NCI-H2081 treated with DMSO at 0.1 percent for 48 hours (cell line): ENCODE measurements at places on chromosomes 7 and 10.

DNA sequence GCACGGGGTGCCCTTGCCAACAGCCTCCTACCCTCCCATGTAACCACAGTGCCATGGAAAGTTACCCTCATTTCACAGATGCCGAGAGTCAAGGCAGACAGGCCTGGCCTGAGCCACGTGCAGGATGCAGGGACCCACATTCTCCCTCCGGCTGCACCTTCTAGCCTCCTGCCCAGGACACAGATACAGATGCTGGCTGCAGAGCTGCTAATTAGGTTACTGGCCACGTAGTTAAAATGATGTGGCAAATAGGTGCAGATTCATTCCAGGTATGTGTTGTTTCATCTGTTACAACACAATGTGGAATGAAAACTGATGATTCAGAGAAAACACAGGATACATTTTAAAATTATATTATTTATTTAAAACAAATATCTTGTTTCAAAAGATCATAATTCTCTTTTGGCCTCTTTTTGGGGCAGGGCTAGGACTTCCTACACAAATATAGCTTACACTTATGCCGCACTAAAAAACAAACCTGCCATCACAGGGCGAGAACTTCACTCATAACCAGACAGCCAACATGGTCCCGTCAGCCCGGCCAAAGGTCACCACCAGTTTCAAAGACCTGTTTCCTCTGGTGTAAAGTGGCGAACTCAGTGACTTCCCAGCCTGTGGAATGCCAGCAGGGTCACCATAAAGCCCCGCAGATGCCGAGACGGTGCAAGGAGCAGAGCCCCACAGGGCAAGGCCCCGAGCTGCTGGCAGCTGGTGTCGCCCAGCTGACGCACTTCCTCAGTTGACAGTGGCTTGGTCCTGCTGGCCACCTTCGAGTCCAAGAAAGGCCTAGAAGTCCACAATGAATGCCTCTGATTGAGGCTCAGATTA lies 83.5 kb downstream of the TNS3 start:
- no peak for DNase-seq

DNA sequence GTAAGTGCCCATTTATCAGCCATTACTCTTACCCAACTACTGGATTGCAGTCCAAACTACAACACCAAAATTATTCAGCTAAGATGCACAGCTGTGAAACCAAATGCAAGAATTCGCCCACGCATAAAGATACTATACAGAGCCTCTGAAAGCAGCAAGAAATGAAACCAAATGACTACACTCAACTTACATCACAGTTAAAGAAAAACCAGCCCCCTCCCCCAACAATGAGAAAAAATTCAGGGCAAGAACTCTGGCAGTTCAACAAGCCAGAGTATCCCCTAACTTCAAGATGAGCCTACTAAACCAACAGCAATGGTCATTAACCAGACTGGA lies 209.1 kb upstream of the VWC2 start:
- DNase-seq: no peak

- DNase-seq: no peak
These were observed 286.9 kb downstream of the KCNMA1 start for GRCh38 chr10:77350711-77351119.

- DNase-seq: peak; percentile 64
These were observed 168.9 kb downstream of the NRF1 start for GRCh38 chr7:129780257-129780973.

DNA sequence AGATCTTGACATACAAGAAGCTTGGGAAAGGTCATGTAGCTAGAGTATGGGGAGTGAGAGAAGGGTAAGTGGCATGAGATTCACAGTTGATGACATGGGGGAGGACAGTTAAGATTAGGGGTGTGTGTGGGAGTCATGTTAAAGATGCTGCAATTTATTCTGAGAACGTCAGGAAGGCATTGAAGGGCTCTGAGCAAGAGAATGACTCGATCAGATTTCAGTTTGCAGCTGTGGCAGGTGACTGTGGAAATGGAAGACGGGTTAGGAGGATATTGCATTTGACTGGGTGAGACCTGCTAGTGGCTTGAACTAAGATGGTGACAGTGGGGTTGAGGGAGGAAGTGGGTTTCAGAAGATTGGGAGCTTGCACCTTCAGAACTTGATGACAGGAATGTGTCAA lies 5.6 kb downstream of the CDC123 start:
- DNase-seq: no peak

DNA sequence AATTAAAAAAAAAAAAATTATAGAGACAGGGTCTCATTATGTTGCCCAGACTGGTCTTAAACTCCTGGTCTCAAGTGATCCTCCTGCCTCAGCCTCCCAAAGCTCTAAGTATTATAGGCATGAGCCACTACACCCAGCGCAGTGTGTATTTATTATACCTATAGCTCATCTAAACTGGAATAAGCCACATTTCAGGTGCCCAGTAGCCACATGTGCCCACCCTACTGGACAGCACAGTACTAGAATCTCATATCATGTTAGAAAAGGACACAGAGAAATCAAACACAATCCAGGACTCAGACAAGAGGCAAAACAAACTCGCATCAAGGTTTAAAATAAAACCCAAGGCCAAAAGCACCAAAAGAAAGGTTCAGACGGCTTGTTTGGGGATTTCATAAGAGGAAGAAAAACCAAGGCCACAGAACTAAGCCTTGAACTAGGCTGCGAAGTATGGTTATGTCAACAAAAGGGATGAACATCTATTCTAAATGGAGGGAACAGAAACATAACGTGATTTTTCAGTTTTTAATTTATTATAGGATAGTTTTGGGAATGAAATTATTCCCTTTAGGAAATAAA lies 32.3 kb downstream of the SLC16A9 start:
- DNase-seq: no peak

- DNase-seq: no peak
These were observed 105.0 kb upstream of the PPP2R2D start for GRCh38 chr10:131795761-131796160.

DNA sequence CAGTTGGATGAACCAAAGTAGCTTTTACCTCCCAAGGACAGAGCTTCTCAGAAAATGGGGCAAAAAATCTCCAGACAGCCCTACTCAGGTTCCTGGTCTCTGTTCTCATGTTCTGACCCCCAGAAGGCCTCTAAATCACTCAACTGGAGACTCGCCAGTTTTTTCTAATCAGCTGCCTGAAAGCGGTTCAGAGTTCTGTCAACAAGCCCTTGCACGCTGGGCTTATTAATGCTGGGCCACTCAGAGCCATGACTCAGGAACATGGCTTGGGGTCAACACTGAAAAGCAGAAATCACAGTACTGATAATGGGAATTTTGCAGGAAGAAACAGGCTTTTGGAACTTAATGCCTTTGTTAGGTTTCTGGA lies 15.3 kb downstream of the ECHDC3 start:
- DNase-seq: peak; percentile 0

DNA sequence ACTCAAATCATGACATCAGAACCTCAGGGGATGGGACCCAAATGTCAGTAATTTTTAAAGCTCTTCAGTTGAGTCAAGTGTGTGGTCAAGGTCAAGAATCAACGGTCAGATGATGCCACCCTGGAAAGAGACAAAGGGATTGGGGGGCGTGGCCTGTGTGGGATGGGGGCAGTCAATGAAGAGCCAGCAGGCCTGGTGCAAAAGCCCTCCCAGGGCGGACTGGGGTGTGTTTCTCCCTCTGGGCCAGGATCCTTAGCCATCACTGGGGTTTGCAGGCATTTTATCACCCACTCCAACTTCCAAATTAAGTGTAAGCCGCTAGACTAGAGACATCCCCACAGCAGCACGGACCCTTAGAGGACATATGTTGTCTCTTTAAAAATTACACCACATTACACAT lies 204.7 kb downstream of the USP6NL start:
- no peak for DNase-seq

DNA sequence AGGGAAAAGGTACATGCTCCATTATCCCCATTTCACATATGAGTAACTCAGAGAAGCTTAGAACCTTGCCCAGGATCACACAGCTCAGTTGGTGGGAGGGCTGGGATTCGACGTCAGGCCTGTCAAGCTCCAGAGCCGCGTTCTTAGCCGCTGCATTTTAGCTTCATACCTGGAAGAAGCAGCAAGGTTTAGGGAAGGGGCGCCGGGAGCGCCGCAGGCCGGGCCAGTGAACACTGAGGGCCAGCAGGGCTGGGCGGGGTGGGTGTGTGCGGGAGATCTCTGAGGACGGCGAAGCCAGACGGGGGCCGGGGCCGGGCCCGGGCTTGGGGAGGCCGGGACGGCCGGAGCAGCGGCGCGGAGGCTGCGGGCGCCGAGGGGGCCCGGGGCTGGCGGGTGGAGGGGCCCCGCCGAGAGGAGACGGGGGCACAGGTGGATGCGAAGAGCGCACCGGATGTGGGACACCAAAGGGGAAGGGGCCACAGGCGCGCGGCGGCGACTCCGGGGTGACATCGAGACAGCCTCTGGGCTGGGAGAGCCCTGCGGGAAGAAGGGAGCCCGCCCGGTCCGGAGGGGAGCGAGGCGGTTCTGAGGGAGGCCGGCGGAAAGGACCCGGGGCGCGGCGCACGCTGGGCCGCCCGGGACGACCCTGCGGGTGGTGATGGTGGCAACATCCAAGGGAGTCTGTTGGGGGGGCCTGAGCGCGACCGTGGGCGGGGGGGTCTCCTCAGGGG lies 498 bp downstream of the NDST2 start:
- no peak for DNase-seq

GRCh38 chr10:92573091-92573797 lies 649 bp downstream of the IDE start:
- DNase-seq: no peak

DNA sequence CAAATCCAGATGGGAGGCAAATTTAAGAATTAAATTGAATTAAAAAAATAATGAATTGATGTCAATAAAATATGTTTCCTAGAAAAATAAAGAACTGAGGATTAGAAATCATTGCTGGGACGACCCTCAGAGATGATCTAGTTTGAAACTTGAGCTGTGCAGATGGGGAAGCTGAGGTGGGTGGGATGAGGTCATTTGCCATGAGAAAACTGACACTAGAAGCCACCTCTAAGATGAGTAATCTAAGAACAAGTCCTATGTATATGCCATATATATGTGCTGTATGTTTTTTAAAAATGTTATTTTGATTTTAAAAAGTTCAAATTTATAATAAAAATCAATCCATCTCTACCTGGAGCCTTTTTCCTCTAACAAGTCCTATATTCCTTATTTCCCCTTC lies 135.7 kb downstream of the RSU1 start:
- no peak for DNase-seq

DNA sequence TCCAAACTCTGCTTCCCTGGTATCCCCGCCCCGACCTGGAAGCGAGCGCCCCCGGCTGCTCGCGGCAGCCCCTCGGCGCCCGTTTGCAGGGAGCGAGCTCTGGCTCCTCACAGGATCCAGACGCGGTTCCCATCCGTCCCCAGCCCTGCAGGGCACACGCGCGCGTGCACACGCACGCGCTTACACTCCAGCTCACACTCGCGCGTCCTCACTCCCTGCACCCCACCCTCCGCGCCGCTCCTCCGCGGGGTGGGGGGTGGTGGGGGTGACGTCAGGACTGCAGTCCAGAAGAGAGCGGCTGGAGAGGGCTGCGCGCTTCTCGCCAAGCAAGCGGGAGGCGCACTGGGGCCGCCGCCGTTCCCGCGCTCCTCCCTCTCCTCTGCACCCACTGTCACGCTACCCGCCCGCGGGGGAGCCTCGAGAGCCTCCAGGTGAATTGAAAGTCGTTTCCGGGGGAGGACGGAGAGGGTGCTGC lies 255.6 kb downstream of the OTUD1 start:
- DNase-seq: no peak

DNA sequence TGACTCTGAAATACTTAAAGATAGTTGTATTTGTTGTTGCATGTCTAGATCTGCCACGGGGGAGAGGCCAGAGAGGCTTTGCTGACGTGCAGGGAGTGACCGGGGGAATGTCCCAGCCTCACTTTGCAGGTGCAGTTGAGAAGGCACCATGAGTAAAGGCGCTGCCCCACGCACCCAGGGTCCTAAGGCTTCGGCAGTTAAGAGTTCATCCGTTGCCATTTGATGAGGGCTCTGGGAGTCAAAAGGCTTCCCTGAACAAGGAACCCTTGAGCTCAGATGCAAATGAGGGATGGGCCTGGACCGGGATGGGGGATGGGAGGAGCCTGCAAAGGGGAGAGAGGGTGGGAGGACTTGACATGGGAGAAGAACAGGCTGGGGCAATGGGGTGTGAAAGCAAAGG lies 20.4 kb downstream of the PPP2R2D start:
- DNase-seq: no peak

DNA sequence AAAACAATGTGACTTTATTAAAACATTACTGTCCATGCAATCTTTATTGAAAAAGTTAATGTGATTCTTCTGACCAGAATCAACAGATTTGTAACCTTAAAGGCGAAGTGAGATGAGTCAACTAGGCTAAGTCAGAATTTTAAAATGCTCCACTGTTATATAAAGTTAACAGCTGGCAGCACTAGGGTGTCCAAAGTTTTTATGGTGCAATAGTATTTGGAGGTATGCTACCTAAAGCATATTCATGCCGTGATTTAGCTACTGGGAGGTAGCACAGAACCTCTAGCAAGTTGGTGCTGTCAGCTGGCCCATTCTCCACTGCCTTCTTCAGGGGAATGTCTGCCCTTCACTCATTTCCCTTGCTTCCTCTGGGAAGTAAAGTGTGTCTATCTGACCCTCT lies 126.7 kb downstream of the RAPGEF5 start:
- no peak for DNase-seq

- DNase-seq: no peak
These were observed 72.0 kb downstream of the GOLGA7B start for GRCh38 chr10:97921581-97922021.

DNA sequence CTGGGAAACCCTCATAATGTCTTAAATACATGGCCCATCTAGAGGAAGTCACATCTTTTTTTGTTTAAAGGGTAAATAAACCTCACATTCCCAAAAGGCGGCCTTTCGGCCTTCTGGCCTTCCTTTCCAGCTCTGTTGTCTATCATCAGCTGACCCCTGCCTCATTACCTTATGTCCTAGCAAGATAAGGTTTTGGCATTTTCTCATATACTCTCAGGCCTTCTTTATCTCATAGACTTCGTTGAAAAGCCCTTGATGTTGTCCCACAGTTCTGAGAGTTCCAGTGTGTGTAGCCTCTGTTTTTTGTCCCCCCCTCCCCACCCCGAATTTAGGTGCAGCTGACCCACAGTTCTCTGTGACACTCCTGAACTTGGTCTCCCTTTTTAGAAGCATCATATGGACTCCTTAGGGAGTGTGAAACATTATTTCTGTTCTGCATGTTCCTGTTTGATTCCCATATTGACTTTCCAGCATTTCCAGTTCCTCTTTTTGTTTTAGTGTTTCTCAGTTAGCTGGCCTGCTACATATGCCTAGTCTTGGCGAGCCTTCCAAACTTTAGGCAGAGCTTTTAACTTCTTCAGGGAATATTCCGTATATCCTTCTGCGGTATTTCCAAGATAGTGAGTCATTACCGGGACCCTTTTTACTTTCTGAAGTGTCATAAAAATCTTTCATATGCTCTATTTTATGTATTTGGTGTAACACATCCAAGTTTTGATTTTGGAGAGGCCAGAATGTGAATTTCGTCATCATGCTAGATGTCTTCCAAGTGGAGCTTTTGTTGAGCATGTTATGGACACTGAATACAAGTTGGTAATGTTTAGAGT lies 138.5 kb downstream of the LRRC4 start:
- no peak for DNase-seq

DNA sequence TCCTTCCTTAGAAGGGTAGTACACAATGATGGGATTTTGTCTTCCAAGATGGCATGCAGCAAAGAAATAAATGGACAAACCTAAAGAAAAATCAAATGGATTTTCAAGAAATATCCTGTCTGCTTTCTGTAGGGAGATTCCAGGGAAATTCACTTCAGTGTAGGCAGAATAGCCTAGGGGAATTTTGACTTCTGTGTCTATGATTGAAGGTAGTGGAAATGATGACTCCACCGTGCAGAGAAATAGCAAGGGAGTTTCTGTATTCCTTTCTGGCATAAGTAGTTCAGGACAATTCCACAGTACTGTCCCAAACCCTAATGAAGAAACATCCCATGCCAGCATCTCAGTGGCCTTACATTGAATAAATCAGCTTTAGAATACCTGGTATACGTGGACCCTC lies 9.5 kb downstream of the ATOH7 start:
- no peak for DNase-seq
